ENCODE measurements at places on chromosomes 12 and 14. TPM values are rescaled to one million over a fixed set of nuclear protein-coding genes. Genes with fewer than 3 reads are reported as not detected.

EPYC gene
- not detected for total RNA-seq

FBRSL1 gene
- total RNA-seq, result 24.7 TPM

OSGEP gene
- 44.4 TPM for total RNA-seq

SYNDIG1L gene
- total RNA-seq, result 0.27 TPM

DHRS7 gene
- 92.4 TPM for total RNA-seq
